ENCODE measurements at places on chromosomes 2 and 18. TPM values are rescaled to one million over a fixed set of nuclear protein-coding genes. Genes with fewer than 3 reads are reported as not detected.

GRCh38 chr2:219947575-219947974 is 320.1 kb downstream of the SLC4A3 start:
- DNase-seq, result no peak

GRCh38 chr2:9950521-9951271 is 797 bp upstream of the GRHL1 start:
- no peak for DNase-seq

GRCh38 chr18:59065684-59066083 is 74.0 kb upstream of the SEC11C start:
- DNase-seq, result no peak

- no peak for DNase-seq
Observed at GRCh38 chr2:17196380-17196779, 321.9 kb downstream of the RAD51AP2 start.

Gene PARD3B
- 0.26 TPM for total RNA-seq

Gene CCDC74A
- total RNA-seq, result 1.6 TPM

Gene KIAA2012
- not detected for total RNA-seq

Gene CIB4
- total RNA-seq, result not detected

All from activated T-helper 1 cell treated with anti-CD3 and anti-CD28 coated beads, Interleukin-12 subunit alpha, Interleukin-12 subunit beta, Interleukin-2, Interleukin-4 antibody, amounts not matched to agents 30 ng/mL and 10 ng/mL and 1 ng/mL, durations not matched to agents 14 hours and 24 hours and 36 hours (primary cell).